ENCODE measurements at places on chromosomes 7 and 10. TPM values are rescaled to one million over a fixed set of nuclear protein-coding genes. Genes with fewer than 3 reads are reported as not detected.

The PDE1C gene
- 1.2 TPM for total RNA-seq

The IDI2 gene
- total RNA-seq: not detected

The FXYD4 gene
- total RNA-seq: not detected

The PTCD1 gene
- 2.0 TPM for total RNA-seq

The GRID1 gene
- 0.86 TPM for total RNA-seq
